ENCODE measurements at places on chromosomes 16 and 17.

GRCh38 chr17:48427598-48427997 is 2.4 kb downstream of the SKAP1 start:
- no peak for DNase-seq

GRCh38 chr17:63947711-63948330 is 15.7 kb upstream of the CD79B start:
- DNase-seq, result no peak

- DNase-seq, result peak; percentile 39
Observed at GRCh38 chr16:63289834-63290460, 1253.7 kb upstream of the CDH8 start.

GRCh38 chr17:82915757-82916027 is 75.9 kb upstream of the ZNF750 start:
- no peak for DNase-seq

DNA sequence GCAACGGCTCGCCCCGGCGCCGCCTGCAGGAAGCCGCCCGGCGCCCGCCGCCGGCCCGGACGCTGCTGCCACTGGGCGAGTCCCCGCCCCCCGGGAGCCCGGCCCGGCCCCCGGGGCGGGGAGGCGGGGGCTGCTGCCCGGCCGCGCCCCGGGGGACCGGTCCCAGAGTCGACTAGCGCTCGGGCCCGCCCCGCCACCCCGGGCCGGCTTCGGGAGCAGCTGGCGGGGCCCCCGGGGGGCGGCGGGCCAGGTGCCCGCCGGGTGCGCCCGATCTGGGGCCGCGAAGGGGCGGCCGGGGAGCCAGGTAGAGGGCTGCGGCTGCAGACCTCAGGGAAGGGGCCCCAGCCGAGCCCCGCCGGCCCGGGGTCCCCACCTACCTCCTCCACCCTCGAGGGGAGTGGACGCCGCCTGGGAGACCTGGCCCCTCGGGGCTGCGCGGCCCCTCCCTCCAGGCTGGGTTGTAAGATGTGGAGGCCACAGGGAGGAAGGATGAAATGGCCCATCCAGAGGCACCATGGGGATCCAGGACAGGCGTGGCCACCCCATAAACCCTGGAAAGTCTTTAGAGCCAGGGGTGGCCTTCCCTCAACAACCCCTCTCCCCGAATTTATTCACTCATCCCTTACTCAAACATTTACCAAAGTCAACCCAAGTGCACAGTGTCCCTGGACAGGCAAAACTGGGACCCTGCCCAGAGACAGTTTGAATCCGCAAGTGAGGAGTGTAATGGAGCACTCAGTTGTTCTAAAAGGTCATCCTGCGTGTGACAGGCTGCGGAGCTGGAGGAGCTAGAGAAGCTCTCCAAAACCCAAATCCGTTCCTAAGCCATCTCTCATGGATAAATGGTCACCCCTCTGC is at the start of gene CDYL2:
Gene CDYL2 (minus strand): TSS at position 73 of the 858 bp plus-strand sequence. CDS start 425 bp downstream, outside the sequence.
- DNase-seq, result peak; percentile 64

DNA sequence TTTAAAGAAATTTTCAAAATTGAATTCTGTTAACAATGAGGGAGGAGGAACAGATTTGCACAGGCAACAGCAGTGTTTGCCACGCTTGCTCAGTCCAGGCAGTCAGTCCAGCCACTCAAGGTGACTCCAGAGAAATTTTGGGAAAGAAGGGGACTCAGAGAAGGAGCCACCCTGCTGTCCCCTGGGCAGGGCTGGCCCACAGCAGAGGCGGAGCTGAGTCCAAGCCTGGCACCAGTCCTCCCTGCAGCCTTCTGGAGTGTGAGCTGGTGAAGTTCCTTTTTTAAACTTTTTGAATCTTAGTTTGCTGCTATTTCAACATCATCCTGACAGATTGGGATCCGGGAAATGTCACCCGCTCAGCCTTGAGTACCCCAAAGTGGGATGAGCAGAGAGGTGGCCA is 14.5 kb upstream of the SLC47A2 start:
- DNase-seq, result no peak

- no peak for DNase-seq
Observed at GRCh38 chr17:35546487-35546886, 9.0 kb upstream of the SLFN12L start.

GRCh38 chr16:51896013-51896412 is 650.9 kb downstream of the TOX3 start:
- DNase-seq, result no peak

GRCh38 chr17:33233811-33234177 is 59.3 kb downstream of the ASIC2 start:
- peak; percentile 2 for DNase-seq

DNA sequence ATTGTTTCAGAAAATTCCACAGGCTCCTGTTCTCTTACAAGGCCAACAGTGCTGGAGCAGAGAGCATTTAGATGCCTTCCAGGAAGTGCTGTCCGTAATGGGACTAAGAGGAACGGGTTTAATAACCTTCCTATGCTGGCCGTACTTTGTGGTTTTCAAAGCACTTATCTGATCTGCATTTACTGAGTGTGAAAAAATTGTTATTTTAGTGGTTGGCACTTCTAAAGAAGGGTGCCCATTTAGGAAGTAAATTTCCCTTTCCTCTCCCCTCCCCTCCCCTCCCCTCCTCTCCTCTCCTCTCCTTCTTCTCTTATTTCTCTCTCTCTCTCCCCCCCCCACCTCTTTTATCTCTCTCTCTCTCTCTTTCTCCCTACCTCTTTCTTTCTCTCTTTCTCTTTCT is 72.0 kb upstream of the DNAJA2 start:
- no peak for DNase-seq

DNA sequence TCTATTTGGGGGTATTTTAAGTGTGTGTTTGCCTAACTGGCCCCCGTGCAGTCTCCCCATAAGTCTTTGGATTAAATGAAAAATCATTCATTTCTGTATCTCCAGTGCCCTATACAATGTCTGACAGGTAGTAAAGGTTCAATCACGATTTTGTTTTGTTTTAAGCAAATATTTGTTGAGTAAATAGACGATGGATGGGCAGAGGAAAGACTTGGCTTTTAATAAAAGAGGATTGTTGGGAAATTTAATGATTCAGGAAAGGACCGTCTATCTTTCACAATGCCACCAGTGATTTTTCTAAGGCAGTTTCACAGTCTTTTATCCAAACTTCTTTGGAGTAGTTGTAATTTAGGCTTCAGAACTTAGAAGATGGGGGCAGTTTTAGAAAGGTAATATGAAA is 636.6 kb upstream of the GOT2 start:
- no peak for DNase-seq
